ENCODE measurements at places on chromosomes 2 and 18.

DNA sequence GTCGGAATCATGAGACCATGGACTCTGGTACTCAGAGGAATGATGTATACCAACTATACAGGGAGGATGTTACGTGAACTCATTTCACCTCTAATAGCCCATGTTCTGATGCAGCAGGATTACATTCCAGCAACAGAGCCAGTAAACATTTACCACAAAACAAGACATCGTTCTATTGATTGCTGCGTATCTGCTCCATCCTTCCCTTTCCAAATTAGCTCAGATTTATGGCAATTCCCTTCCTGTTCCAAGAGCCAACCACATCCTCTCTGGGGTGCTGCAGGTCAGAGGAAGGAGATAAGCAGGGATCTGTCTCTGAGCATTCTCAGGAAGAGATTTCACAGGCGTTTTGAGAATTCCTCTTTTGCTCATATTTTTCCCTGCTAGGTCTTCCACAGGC lies 98.3 kb downstream of the KLF7 start:
- no peak for DNase-seq

GRCh38 chr2:149652926-149653325 lies 65.4 kb upstream of the MMADHC start:
- no peak for DNase-seq

DNA sequence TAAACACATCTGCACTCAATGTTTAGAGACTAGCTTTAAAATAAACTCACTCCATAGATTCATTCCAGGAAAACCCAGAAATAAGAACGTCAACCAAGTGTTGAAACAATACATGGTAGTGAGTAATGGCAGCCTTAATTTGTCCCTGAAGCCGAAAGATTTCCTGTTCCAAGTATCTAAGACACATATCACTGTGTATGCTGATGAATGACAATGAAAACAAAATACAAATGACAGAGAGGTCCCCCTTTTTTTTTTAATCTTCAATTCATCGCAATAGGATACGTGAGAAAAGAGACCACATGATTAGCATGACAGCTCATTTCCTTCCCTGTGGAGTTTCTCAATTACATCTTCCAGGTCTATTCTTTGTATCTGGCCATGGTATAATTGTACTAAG lies 160.5 kb upstream of the STK17B start:
- DNase-seq = no peak

DNA sequence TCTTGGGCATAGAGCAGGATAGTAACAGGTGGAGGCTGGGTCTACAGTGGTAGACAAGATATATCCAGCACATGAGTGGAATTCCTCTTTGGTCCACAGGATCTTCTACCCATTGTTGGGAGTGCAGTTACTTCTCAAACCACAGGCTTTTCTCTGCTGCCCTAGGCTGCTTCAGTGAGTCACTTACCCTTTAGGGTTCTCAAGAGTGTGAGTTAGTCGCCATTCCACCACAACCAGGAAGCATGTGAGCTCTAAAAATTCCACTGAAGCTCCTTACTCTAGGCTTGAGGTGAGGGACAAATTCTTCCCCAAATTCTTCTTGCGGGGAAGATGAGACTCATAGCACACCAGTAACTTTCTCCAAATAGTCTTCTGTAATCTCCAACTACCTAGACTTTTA lies 189.4 kb downstream of the PLCL1 start:
- DNase-seq = no peak

DNA sequence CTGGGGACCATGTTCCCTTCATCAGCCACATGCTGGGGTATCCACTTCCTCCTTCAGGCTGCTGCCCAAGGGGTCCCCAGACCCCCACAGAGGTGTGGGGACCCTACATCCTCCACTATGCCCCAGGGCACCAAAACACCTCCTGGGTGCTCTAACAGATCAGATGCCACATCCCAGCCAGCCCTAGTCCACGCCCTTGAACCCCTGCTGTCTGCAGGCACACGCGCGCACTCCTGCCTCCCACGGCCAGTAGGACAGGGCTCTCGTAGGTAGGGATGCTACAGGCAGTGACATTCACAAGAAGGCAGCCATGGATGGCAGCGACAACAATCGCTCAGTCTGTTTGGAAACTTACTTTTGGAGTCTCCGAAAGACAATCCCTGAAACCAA lies 3.0 kb upstream of the GPC1 start:
- no peak for DNase-seq

DNA sequence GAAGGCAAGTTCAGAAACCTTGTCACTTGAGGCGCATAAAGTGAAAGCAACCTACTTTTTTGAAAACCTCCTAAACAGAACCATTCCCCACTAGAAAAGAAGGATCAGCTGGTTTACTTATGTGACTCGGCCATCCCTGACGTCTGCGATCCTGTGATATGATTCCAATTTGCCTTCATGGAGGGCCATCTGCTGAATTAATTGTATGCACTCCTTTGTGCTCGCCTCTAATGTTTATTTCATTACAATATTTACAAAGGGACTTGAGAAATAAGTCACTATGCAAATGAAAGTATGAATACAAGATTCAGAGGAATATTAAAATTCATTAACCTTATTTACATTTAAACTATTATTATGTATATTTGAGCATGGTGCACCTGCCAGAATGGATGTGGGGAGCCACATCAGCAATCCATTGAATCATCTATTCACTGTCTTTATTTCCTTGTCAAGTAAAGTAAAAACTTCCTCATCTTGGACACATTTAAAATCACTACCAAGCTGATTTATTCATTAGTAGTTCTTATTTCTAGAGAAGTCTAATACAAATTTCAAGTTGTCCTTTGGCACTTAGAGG lies 96.5 kb downstream of the RBM43 start:
- no peak for DNase-seq

- DNase-seq = no peak
Observed at GRCh38 chr2:109046925-109047508, 58.0 kb upstream of the EDAR start.

DNA sequence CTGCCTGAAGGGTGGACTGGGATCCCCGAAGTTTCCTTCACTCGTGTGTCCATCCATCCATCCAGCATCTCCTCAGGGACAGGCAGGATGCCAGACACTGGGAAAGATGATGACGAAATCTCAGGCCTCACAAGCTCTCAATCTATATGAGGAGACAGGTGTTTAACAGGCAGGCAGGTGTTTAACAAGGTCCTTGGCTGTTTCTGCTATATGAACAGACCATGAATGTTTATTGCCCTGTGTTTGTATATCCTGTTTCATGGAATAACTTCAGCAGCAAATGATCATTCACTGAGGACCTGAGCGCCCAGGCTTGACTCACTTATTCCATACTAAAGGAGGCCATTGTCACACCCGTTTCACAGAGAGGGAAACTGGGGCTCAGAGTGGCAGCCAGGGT lies 685.8 kb upstream of the HS6ST1 start:
- no peak for DNase-seq

DNA sequence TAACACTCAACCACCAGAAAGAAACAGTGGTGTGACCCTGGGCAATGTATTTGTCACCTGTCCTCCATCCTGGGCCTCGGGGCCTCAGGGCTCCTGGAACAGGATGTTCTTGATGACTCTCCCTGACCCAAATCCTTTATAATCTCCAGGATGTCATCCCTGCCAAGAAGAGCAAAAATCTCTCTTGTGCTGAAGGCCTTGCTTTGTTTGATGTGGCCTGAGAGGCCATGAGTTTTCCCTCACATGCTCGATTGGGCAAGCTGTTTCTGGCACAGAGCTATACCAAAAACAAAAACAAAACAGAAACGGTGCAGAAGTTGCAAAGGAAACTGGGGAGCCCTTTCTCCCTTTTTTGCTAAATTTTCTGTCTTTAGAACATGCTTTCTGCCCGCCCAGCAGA lies 35.7 kb upstream of the ST3GAL5 start:
- DNase-seq = peak; percentile 16
